ENCODE measurements at places on chromosomes 16 and 17.
A peak's percentile ranks its signal among the peaks of the same experiment; 100 is the strongest.

DNA sequence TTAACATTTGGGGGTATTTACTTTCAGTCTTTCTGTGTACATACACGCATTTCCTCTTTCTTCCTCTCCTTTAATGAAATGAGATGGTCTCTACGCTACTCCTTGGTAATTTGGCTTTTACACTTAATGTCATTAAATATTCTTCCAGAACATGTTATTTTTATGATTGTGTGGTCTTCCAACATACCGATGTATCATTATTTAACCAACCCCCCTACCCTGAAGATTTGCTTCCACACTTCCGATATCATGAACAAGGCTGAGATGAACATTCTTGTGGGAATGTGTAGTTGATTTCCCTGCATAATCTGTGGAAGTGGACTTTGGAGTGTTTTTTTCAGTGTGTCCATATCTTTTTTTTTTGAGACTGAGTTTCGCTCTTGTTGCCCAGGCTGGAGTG lies 2.3 kb upstream of the PGS1 start:
- DNase-seq, result no peak

- no peak for DNase-seq
These were observed 3.4 kb upstream of the USP22 start for GRCh38 chr17:21046216-21046615.

DNA sequence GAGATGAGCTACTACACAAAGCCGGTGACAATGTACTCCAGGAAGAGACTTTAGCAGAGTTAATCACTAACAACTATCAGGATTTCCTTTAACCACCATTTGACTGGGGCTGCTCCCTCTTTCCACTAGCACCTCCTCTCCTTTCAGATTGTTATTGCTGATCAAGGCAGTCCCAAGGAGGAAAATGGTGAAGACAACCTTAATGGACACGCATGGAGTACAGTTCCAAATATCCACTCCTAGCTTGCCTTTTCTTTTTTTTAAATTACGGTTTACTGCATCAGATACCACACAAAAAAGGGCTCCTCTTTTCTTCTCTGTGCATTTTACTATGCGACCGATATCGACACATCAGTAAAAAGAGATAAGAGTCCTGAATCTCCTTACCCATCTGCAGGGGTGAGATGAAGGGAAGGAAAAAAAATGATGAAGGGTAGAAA lies 30.9 kb downstream of the FAM222B start:
- DNase-seq, result peak; percentile 49

DNA sequence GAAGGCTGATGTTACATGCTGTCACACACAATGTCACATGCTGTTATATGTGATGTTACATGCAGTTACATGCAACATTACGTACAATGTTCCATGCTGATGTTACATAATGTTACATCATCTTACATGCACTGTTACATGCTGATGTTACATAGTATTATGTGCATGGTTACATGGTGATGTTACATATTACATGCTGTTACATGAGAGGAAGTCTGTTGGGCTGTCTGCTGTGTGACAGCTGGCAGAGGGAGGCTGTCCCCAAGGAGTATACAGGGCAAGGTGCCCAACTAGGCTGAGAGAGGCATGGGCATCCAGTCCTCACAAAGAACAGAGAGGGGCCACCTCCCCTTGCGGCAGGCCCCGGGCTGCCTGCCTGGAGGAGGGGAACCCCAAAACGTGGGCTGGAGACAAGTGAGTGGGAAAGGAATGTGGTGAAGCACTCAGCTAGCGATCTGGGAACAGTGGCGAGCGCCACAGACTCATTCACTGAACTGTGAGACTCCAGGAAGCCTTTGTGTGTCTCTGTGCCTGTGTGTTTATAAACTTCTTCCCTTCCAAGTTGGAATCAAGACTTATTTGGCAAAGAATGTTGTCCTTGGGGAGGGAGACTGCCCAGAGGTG lies 30.6 kb downstream of the TMEM92 start:
- DNase-seq, result no peak

DNA sequence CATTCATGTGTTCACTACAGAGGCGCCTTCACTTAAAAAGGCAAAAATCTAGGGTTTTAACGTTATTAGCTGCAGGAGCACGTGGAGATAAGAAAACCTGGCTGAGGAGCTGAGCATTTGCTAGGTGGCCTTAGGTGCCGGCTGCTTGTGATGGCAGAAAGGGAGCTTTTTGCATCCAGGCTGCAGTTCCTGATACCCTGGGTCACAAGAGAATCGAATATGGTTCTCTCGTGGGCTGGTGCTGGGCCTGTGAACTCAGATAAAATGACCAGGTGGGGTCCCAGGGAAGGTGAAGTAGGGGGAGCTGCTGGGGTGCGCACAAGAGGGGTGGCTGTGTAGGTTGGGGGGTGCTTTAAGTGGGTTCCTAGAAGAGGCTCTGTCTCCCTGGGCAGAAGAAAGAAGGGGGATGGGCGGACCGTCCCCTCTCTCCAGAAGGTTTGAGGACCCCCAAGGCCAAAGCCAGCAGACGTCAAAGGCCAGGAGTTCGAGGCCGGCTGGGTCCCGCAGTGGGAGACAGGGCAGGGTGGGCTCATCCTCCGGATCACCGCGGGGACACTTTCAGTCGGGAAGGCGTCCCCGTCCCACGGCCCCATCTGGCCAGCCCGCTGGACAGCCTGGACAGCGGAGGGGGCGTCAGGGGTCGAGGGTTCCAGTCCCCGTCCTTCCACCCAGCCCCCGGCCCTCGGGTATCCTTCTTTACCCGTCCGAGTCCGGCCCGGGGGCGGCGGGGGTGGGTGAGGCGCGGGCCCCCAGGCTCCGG lies 740 bp upstream of the CMIP start:
- no peak for DNase-seq

- no peak for DNase-seq
These were observed 34.2 kb upstream of the HS3ST3A1 start for GRCh38 chr17:13635951-13636350.

DNA sequence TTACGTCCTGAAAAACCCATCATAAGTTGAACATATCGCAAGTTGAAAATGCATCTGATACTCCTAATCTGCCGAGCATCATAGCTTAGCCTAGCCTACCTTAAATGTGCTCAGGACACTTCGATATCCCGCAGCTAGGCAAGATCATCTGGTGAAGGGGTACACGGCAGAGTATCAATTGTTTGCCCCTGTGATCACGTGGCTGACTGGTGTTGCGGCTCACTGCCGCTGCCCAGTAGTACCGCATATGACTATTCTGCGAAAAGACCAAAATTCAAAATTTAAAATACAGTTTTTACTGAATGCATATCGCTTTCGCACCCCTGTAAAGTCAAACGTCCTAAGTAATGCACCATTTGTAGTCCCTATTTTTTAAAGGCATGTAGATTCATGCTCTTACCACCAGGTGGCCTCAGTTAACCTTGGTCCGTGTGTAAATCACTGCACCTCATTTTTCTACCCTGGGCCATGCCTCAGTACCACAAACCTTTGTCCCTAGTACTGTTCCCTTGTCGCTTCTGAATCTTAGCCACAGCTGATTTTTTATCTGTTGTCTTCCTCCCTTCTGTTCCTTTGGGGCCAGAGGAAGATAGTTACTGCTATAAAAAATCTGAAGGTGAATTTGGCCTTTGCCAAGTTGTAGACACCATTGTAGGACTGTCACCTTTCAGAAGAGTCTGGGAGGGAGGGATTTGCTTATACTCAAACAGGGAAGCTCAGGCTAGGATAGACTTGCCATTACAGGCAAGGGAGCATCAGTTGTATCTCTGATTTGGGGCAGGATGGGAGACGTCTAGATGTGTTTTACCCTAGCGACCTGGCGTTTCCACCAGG lies 34.4 kb downstream of the WWP2 start:
- DNase-seq, result peak; percentile 40

DNA sequence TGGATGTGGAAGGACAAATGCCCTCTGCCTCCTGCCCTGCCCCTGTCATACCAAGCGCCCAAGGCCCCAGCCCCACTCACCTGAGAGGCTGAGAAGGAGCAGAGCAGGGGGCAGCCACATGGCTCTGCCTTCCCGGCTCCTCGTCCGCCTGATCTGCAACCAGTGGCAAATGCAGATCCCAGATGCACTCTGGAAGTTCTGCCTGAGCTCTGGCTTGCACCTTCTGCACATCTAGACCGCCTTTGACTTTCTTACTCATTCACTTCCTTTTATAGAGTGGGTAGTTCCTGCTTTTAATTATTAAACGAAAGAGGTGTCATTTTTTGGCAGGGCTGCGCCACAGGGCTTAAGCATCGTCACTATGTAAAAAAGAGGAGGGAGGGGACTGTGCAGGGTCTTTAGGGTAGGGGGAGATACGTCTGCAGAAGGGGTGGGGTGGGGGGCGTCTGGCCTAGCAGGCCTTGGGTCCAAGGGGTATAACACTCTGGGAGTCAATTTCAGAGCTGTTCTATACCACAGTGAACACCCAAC lies at the start of gene CD300LB:
TSS of gene CD300LB (minus strand) at position 245 of the 531 bp plus-strand sequence. CDS start at position 120, 125 bp downstream.
- no peak for DNase-seq

DNA sequence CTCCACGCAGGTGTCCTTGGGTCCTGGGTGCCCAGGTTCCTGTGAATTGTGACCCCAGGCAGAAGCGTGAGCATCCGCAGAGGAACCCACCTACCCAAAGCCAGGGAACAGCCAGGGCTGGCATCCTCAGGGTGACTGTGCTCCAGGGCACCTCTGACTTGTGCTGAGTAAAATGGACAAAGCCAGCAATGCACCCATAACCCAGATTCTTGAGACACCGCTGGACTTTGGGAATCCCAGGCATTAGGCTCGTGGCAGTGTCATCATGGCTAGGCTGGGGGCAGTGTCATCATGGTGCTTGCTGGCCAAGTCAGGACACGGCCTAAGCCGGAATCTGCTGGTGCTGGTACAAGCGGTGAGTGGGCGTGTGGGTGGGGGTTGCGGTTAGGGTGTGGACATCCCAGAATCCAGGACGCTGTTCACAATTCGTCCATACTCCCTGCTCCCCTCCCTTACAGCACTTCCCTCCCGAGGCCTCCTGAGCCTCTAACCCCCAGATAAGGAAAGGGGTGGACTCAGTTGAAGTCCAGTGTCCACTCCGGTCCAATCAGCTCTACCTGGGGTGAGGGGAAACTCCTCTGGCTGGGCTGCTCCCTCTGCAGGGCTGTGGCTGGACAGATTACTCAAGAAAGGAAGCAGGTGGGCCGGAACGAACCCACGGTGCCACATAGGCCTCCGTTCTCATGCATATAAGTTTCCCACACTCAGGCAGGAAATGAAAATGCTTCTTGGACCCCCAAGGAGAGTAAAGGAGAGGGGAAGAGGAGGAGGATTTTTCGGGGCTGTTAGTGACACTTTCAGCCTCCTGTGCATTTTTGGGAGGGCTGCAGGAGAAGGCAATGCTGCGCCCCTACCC lies 138.9 kb downstream of the SEC14L1 start:
- no peak for DNase-seq

GRCh38 chr17:32596628-32597027 lies 109.8 kb downstream of the CDK5R1 start:
- no peak for DNase-seq

- no peak for DNase-seq
These were observed 457.2 kb upstream of the CDH11 start for GRCh38 chr16:65579050-65579449.

- no peak for DNase-seq
These were observed 2.8 kb downstream of the RASD1 start for GRCh38 chr17:17493249-17493985.

DNA sequence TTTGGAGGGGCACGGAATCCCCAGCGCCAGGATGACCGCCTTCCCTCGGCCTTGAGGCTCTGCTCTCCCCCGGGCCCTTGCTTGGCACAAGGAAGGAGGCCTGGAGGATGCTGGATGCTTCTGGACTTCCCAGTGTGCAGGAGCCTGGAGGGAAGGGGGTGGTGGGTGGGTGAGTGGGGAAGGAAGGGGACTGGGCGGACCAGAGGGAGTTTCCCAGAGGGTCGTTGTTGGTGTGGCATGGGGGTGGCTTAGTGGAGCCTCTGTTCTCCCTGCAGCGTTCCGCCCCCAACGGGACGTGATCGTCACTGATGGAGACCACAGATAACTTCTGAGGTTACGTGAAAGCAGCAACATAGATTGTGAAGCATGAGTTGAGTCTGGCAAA lies 140.0 kb downstream of the IRF8 start:
- DNase-seq, result no peak

GRCh38 chr16:79439901-79440300 lies 160.6 kb downstream of the MAF start:
- DNase-seq, result no peak

DNA sequence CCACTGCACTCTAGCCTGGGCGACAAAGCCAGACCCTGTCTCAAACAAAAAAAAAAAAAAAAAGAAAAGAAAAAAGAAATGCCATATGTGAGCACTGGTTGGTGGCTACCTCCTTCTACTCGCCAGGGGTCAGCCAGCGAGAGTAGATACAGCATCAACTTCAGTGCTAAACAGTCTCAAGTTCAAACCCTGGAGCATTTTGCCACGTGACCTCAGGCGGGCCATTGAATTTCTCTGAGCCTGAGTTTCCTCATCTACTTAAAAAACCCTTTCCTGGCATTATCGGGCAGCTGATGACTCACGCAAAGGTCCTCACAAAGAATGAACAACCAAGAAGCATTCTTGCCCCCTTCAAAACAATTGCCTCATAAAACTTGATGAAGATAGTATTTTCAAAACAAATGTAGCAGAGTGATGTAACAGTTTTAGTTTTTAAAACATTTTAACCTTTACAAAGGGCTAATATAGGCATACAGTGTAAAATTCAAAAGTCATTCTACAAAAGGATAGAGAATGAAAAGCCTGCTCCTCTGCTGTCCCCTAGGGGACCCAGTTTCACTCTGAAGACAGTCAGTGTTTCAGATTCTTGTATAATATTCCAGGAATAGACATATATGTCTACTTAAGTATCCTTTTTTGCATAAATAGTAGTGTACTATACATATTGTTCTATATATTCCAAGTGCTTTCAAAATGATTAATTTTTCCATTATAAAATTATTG lies 28.4 kb downstream of the DNAH2 start:
- DNase-seq, result no peak

DNA sequence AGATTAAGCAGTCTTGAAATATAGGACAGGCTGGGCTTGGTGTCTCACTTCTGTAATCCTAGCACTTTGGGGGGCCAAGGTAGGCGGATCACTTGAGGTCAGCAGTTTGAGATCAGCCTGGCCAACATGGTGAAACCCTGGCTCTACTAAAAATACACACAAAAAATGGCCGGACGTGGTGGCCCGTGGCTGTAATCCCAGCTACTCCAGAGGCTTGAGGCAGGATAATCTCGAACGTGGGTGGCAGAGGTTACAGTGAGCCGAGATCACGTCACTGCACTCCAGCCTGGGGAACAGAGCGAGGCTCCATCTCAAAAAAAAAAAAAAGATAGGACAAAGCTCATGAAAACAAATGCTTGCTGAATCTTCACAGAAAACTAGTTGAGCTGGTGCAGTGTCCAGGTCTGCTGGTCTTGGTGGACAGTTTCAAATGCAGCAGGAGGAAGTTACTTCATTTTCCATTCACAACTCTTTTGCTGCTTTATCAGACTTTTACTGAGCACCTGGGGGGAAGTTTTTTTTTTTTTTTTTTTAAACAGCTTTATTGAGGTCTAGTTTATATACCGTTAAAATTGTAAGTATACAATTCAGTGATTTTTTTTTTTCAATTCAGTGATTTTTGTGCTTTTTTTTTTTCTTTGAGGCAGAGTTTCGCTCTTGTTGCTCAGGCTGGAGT lies 45.2 kb downstream of the SNX29 start:
- DNase-seq, result no peak

GRCh38 chr17:43701318-43701743 lies 39.6 kb upstream of the MEOX1 start:
- DNase-seq, result no peak

Measured in NCI-H748 treated with DMSO at 0.1 percent for 48 hours (cell line).